ENCODE measurements at places on chromosomes 16 and 17.

DNA sequence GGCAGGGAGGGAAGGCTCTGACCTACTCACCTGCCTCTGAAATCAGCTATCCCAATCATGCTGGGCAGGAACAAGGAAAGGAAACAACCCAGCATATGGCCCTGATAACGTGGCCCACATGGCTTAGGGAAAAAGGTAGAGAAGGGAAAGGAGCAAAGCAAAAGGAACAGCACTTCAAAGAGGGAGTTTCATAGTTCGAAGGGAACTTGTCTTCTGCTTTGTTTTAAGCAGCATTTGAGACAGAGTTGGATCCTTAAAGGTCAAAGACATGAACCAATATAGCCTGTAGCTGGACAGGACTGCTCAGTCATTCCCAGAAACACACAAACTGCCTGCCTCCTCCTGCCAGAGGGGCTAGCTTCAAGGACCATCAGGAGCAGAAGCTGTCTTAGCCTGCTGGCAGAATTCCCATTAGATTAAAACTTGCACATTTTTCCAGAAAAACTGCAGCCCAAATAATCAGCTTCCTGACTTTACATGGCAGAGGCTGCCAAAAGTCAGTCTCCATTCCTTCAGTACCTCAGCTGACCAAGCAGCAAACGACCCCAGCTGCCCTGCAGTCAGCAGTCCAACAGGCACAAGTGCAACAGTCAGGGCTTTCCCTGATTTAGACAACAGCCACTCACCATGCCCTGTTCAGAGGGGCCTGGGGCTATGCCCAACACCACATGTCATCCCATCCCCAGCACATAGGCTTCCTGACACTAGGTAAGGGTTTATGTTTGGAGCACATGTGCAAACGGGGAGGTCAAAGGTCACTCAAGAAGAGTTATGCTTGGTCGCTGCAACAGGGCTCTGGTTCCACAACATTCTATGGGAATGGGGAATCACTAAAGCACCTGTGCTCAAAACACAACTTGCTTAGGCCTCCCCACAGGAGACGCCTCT, 32.5 kb downstream of the RANBP10 start:
- DNase-seq = no peak

DNA sequence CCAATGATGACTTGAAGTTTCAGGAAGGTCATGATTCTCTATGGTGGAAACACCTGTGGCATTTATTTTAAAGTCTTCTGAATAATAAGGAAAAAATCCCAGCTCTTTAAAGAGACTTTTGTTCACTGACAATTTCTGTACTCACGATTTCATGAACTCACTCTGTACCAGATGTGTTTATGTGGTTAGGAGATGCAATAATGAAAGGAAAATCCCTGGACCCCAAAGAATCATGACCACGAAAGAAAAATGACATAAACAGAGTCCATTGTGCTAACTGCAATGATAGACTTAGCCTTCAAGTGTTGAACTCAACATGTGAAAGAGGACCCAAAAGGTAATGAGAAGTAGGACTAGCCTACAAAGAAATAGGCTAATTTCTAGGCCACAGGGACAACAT, 947.5 kb downstream of the CDH11 start:
- no peak for DNase-seq

DNA sequence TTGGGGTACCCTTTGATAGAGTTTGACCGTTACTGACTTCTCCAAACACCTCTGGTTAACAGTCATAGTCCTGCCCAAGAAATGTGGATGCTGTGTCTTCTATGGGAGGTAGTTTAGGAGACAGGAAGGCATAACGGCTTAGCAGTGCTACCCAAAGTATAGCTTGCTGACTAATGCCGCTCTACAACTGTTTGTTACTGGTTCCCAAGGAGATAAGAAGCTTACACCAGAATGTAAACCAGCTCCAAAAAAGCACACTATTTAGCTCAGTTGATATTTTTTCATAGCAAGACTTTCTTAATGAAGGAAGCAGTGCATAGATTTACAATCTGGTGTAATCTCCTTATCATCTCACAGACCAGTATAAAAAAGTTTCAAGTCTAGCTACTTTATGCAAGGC, 95.7 kb downstream of the HS3ST3B1 start:
- no peak for DNase-seq

- DNase-seq = no peak
Observed at GRCh38 chr17:14805348-14805747, 459.8 kb downstream of the PMP22 start.

- no peak for DNase-seq
Observed at GRCh38 chr16:84484579-84485254, 19.7 kb downstream of the MEAK7 start.

GRCh38 chr16:24540602-24541210, 1.3 kb downstream of the RBBP6 start:
- no peak for DNase-seq

DNA sequence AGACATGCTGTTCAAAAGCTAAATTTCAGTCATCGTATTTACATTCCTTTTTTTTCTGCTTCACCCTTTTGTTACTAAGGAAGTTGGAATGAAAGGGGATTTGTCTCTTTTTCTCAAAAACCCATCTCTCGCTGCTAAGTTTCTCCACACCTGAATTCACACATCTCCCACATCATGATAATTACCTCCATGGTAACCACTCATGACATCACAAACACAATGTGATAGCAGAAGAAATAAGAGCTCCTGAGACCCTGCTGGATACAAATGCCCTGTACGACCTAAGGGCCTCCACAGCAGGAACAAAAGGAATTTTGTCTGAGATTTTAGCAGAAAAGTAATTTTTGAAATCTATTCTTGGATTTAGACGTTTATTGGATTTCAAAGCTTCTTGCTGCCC, 82.6 kb upstream of the GNAO1 start:
- no peak for DNase-seq

DNA sequence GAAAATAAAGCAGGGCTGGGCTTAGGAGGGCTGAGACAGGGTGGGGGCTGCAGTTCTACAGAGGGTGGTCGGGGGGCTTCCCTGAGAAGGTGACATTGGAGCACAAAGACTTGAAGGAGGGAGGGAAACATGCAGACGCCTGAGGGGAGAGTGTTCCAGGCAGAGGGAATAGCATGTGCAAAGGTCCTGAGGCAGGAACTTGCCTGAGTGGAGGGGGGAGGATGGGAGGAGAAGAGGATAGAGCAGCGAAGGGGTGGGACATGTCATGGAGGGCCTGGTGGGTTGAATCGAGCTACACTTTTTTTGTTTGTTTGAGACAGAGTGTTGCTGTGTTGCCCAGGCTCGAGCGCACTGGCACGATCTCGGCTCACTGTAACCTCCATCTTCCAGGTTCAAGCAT, 33.0 kb downstream of the GINS3 start:
- DNase-seq = no peak
